ENCODE measurements at places on chromosomes 4 and X.

GRCh38 chr4:11471618-11472017, 42.9 kb upstream of the HS3ST1 start:
- DNase-seq, result peak; percentile 41

- DNase-seq, result peak; percentile 59
Observed at GRCh38 chr4:176964116-176964691, 171.5 kb upstream of the VEGFC start.

DNA sequence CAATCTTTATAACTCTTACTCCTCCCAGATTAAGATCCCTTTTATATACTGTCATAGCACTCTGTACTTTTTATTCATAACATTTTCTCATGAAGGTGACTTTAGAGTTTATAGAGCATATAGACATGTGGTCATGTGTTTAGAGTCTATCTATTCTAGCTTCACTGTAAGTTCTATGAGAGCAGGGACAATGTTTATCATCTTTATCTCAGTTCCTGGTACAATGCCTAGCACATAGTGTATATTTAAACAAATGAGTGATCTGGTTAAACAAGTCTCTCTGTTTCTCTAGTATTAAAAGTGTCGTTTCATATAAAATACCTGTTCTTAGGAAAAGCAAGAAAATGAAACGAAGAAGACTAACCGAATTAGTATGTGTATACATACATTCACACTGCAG, 3.2 kb downstream of the CXCL6 start:
- DNase-seq, result no peak

DNA sequence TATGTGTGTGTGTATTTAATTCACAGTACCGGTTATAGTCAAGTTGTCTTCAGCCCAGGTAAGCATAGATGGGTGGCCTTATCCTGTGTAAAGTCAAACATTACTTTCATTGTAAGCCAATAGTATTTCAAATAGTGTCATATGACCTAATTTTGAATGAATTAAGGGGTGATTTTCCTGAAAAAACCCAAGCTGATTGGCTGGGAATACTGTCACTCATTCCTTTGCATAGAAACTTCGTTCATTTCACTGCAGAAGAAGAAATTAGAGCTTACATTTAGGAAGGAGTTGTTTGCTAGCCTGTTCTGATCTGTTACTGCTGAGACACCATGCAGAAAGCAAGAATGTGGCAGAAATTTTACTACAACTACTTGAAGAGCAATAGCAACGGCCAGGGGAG, 45.4 kb downstream of the SMARCAD1 start:
- DNase-seq, result peak; percentile 30

DNA sequence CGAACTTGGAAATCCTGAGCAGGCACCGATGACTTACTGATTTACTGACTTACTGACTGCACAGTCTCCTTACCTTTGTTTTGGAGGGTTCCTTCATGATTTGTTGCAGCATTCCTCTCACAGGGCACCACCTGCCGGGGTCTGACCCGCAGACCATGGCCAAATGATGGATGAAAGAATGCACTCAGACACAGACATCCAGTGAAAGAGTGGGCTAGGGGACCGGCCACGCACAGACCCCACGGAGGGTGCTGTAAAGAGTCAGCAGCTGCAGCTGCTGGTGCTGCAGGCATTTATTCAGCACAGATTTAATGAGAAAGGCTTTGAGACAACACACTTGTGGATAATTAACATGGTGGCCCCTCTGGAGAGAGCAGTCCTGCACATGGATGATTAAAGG, 3.4 kb downstream of the MAGEB5 start:
- no peak for DNase-seq

DNA sequence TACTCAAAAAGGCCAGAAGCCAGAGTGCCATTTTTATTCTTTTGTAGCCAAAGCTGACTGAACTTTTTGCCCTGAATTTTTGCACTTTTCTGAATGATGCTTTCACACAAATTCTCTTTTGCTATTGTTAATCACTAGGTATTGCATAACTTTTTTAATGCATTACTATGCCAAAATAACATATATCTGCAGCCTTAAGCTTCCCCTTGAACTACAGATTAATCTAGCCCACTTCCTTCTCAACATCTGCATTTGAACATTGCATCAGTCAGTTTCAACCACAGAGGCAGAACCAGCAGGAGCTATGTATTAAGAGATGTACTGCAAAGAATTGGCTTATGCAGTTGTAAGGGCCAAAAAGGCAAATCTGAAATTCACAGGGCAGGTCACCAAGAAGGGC, 197.6 kb upstream of the GYPA start:
- no peak for DNase-seq

GRCh38 chr4:150896497-150896896, 118.6 kb downstream of the LRBA start:
- no peak for DNase-seq

DNA sequence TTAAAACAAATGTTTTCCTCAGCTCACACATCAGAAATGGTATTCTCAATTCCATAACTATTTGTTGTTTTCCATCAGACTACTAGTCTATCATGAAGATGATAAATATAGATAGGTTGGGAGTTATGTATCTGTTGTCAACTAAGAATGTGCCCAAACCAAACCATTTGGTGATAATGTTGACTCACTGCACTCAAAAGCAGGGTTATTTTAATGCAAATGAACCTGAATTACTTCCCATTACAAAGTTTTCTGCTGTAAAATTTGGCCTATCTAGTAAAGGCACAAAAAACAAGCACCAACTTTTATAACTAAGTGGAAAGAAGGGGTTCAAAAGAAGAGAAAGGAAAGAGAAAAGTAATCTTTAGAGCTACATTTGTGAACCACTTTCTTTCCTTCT, 93.5 kb downstream of the TBCK start:
- no peak for DNase-seq

- DNase-seq, result peak; percentile 37
Observed at GRCh38 chrX:132843363-132843762, 115.1 kb downstream of the HS6ST2 start.

DNA sequence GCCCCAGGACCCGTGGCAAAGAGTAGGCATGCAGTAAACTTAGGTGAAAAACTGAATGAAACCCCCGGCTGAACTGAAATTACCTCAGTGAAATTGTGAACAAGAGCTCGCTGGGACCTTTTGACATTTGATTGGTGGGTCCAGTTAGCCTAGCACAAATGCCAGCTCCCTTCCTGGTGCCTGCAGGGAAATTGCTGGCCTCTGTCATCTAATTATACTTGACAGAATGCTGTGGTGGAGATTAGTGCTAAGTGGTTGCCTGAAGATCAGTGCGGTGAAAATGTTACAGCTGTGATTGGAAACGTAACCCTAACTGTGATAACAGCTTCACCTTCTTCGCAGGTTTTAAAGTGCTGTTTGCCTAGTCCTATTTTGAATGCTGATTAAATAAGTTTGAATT, 43.0 kb downstream of the ADD1 start:
- DNase-seq, result no peak

GRCh38 chr4:57425610-57426009, 315.4 kb upstream of the IGFBP7 start:
- peak; percentile 37 for DNase-seq

GRCh38 chrX:10441464-10441863, 178.9 kb downstream of the MID1 start:
- no peak for DNase-seq

- no peak for DNase-seq
Observed at GRCh38 chr4:7787067-7787466, 152.6 kb downstream of the AFAP1 start.

GRCh38 chr4:150005537-150005936, 72.7 kb upstream of the DCLK2 start:
- no peak for DNase-seq

GRCh38 chrX:104618106-104618895, 52.3 kb downstream of the IL1RAPL2 start:
- peak; percentile 79 for DNase-seq

DNA sequence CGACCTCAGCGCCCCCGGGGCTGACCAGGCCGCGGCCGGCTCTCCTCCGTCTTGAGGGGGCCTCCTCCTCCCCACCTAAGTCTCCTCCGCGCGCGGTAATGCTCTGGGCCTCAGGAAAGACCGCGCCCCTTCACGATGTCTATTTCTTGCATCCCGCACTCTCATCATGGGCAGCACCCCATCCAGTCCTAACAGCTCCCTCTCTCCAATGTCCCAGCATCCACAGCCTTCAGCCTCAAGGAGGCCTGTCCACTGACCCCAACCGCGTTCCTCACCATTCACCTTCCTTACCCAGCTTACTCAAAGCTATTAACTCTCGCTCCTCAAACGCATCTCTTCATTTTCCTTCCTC, 77.5 kb downstream of the MAGED4 start:
- DNase-seq, result no peak

- no peak for DNase-seq
Observed at GRCh38 chr4:73335679-73336078, 68.4 kb upstream of the ALB start.

DNA sequence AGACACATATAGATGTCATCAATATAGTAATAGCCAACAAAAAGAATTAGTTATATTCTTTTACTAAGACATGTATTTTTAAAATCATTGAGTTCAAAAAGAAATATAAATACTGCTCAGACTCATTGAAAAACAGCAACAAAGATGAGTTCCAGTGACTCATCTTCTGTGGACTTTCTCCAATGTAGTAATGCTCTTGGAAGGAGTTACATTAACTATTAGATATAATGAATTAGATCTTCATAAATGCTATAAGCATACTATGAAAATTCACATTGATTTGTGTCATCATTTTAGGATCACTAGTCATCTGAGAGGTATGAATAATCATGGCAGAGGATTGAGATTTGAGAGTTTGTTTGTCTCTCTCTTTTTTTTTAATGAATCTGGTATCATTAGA, 547.8 kb upstream of the PCDH7 start:
- peak; percentile 29 for DNase-seq

GRCh38 chrX:39953879-39954278, 143.9 kb downstream of the BCOR start:
- peak; percentile 80 for DNase-seq
